Activated naive CD4-positive, alpha-beta T cell treated with anti-CD3 and anti-CD28 coated beads, Interleukin-2, amount 50 U/mL, for 72 hours (primary cell): ENCODE measurements at places on chromosomes 16 and 17. TPM values are rescaled to one million over a fixed set of nuclear protein-coding genes. Genes with fewer than 3 reads are reported as not detected.

DNA sequence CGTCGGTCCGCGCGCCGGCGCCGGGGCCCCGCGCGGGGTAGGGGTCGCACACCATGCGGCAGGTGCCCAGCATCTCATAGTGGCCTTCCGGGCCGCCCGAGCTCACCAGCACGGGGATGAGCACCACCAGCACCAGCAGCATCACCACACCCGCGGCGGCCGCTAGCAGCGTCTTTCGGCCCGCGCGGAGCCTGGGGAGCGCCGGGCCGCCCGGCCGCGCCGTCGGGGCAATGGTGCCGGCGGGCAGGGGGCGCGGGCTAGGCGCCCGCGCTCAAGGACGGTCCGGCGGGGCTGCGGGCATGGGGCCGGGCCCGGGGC lies 237 bp downstream of the C1QL1 start:
- DNase-seq = no peak

- no peak for DNase-seq
These were observed 195.6 kb downstream of the CCDC182 start for GRCh38 chr17:57549468-57549867.

- no peak for DNase-seq
These were observed 553 bp upstream of the CORO6 start for GRCh38 chr17:29623283-29623647.

- DNase-seq = no peak
These were observed 13.3 kb downstream of the CNEP1R1 start for GRCh38 chr16:50038286-50038685.

DNA sequence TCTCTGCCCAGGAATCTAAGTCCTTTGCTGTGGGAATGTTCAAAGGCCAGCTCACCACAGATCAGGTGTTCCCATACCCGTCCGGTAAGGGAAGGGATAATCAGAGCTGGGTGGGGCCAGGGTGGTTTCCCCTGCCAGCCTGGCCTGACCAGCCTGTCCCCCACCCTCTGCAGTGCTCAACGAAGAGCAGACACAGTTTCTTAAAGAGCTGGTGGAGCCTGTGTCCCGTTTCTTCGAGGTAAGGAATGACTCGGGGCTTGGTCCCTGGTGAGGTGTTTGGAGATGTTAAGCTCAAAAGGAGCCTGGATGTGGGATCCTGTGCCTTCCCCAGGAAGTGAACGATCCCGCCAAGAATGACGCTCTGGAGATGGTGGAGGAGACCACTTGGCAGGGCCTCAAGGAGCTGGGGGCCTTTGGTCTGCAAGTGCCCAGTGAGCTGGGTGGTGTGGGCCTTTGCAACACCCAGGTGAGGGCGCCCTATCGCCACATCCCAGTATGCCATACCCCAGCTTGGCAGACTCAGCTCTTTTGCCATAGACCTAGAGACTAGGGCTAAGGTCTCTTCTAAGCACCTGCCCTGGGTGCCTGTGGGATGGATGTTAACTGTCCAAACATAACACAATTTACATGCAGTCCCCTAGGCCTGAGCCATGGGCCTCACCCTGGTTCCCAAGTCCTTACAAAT lies 997 bp downstream of the ACADVL start:
- no peak for DNase-seq

DNA sequence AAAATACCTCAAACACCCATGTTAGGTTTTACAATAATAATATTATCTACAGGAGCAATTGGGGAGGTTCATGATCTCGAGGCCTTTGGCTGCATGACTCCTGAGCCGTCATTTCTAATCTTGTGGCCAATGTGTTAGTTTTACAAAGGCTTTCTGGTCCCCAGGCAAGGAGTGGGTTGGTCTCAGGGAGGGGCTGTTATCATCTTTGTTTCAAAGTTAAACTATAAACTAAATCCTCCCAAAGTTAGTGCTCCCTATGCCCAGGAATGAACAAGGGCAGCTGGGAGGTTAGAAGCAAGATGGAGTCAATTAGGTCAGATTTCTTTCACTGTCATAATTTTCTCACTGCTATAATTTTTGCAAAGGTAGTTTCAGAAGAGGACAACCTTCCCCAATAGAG lies 9.1 kb upstream of the CCL5 start:
- peak; percentile 24 for DNase-seq

- DNase-seq = no peak
These were observed 713 bp downstream of the RHOT2 start for GRCh38 chr16:668519-669171.

GRCh38 chr17:65562206-65562531 lies 721 bp upstream of the AXIN2 start:
- no peak for DNase-seq

GRCh38 chr17:33055746-33056145 lies 64.1 kb downstream of the SPACA3 start:
- no peak for DNase-seq

DNA sequence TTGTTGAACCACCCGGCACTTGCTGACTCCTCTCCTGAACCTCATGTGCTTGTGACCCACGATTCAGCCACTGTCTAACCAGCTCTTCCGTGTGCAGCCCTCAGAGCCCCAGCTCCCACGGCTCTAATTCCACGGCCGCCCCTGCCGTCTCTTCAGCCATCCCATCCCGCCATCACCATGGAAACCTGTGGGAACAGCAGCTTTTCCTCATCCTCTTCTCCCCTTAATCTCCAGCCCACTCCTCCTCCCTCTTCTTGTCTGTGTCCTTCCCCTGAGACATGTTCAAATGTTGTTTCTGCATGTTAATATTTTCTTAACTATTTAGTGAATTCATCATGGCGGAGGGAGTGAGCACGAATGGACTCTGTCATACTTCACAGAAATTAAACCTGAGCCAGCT lies 285.2 kb downstream of the CDH13 start:
- DNase-seq = no peak

DNA sequence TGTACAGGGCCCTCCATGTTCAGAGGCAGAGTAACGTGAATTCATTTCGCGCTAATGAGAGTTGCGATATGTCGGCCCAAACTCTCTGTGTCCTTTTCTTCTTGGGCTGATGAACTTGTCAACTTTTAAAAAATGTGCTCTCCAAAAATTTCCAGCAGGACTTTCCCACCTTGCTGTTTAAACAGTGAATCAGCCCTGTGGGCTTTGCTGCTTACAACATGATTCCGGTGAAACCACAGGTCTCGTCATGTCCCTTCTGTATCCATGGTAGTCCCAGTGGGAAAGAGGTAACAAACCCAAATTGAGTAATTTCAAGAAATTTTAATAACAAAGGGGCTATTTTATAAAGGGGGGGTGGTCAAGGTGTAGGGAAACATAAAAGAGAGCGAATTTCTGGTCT lies 612.9 kb downstream of the MAF start:
- no peak for DNase-seq

DNA sequence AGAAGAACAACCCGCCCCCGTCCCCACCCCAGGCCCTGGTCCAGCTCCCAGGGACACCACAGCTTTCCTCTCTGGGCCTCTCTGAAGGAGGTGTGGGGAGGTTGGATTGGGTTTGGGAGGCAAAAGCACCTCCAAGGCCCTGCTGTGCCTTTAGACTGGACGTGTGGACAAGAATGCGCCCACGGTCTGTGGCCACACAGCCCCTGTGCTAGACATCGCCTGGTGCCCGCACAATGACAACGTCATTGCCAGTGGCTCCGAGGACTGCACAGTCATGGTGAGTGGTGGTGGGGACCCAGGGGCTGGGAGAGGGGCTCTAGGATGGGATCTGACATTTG lies 3.0 kb downstream of the CORO1A start:
- no peak for DNase-seq

Gene UTS2R
- total RNA-seq = not detected

Gene GFAP
- total RNA-seq = not detected

Gene TBC1D3
- not detected for total RNA-seq

Gene CCR7
- 287 TPM for total RNA-seq

Gene ZG16
- not detected for total RNA-seq

Gene EFNB3
- total RNA-seq = not detected

Gene GINS2
- total RNA-seq = 42.3 TPM

Gene ERI2
- 36.2 TPM for total RNA-seq

Gene KCNH6
- total RNA-seq = not detected
